ENCODE measurements at places on chromosomes 2 and 18.

DNA sequence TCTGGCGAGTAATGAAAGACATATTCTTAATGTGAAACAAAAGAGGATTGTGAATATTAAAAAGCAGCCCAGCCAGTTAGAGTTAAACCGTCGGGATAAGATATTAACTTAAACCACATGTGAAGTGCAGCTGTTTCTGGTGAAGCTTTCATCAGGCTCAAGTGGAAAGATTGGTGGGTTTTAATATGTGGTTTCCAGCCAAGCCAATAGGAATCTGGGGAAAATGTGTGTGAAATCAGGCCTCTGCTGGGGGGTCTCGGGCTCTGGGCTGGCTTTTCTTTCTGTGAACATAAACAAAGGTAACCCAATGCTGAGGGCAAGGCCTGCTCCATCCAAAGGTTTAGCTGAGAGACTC lies 279.6 kb downstream of the SLC4A3 start:
- DNase-seq, result no peak

DNA sequence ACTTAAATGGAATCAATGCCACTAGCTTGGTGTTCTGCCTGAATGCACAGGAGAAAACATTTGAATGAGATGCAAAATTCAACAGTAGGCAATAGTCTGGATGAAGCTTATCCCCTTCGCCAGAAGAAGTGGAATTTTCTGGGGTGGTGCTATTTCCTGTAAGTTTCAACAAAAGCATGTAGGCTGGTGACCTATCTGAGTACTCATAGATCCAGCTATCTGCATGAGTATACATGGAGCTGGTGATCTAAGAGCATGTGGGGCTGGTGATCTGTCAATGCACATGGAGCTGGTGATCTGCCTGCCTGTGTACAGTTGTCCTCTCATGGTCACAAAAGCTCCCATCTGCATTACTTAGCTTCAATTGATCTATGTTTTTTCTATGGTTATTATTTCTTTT lies 71.2 kb downstream of the SLC9A4 start:
- DNase-seq, result no peak

GRCh38 chr18:11586896-11587295 lies 22.5 kb upstream of the SLC35G4 start:
- no peak for DNase-seq

- DNase-seq, result no peak
Measured at GRCh38 chr2:16277117-16277516, 336.8 kb downstream of the MYCN start.

DNA sequence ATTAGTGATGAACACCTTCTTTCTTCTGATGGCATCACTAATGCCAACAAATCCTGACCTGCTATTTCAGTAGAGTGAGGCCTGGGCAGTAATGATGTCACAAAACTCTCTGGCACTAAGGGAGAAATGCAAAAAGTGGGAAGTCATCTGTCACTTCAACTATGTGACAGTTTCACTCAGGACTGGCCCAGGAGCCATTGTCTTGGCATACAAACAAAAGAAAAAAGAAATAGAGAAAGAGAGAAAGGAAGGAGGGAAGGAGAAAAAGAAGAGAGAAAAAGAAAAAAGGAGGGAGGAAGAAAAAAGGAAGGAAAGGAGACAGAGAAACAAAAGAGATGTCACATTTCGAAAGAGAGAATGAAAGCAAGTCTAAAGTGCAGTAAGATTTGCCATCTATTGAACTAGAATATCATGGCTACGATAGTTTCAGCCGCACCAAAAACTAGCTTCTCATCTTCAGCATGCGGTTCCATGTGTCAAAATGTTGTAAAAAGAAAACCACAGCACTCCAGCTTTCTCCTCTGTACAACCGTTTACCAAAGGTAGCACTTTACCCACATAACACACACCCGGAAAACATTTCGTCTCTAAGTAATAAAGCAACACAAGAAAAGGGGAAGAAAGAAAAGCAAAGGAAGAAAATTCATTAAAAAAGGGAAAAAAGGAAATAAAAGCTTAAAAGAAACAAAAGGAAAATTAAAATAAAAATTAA lies 50.1 kb downstream of the CD226 start:
- DNase-seq, result no peak

DNA sequence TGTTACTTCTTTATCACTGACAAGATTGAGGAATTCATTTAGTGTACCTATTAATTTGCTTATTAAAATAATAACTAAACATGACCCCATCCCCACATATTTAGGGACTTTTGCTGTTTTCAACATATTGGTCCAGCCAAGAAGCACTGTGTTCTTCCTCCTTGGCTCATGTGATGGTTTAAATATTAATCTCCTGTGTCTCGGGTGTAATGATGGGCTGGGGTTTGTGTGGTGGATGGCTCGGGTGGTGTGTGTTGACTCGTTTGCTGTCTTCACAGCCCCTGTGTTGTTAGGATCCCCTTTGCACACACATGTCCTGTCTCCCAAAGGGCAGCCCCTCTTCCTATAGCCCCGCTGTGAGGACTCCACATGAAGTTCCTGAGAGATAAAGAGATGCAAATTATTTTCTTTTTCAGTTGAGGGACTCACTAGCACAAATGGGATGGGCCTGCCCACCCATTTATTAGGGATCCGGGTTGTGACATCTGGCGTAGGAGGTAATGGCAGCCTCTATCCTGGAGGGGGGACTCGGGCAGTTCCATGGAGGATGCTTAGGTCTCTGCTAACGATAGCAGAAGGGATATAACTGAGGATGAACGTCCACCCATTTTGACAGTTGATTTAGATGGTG lies 53.4 kb downstream of the FHOD3 start:
- no peak for DNase-seq

GRCh38 chr18:26356045-26356785 lies 130.0 kb downstream of the TAF4B start:
- no peak for DNase-seq

- no peak for DNase-seq
Measured at GRCh38 chr18:56501896-56502295, 136.5 kb downstream of the TXNL1 start.

DNA sequence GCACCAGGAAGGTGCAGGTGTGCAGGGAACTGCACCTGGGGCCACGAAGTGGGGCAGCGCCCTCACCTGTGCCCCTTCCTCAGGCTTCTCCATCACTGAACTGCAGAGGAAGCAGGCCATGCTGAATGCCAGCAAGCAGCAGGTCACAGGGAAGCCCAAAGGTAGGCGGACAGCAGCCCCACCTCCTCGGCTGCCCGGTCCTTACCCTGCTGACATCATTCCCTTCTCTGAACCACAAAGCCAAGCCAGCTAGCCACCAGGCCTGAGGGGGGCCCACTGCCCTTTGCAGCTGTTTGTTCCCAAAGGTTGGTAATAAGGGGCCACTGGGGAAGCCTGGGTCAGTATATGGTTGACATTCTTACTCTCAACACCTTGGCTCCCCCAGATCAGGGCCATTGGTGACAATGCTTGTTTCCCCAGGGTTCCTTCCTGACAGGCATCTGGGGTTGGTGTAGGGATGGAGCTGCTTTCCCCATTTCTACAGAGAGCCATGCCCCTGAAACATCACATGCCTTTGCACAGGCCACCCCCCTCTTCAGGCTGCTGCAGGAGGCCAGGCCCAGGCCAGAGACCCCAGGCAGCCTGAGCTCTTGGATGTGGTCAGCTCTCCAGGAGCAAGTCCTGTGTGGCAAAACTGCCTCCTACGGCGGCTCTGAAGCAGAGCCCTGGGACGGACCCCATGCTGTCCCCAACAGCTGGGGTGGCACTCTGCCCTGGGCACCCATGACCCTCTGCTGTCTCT lies 47.8 kb downstream of the FAM168B start:
- no peak for DNase-seq

GRCh38 chr2:1222056-1222455 lies 191.2 kb upstream of the TPO start:
- no peak for DNase-seq

DNA sequence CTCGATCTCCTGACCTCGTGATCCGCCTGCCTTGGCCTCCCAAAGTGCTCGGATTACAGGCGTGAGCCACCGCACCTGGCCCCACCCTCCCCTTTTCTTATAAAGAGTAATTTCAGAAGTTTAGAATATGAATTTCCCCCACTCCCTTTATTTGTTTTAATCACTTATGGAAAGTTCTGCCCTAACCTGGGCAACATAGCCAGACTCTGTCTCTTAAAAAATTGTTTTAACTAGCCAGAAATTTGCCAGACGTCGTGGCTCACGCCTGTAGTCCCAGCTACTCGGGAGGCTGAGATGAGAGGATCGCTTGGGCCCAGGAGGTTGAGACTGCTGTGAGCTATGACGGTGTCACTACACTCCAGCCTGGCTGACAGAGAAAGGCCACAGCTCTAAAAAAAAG lies 7.7 kb upstream of the NBAS start:
- no peak for DNase-seq

GRCh38 chr2:10497797-10498251 lies 49.7 kb upstream of the ODC1 start:
- DNase-seq, result peak; percentile 35

DNA sequence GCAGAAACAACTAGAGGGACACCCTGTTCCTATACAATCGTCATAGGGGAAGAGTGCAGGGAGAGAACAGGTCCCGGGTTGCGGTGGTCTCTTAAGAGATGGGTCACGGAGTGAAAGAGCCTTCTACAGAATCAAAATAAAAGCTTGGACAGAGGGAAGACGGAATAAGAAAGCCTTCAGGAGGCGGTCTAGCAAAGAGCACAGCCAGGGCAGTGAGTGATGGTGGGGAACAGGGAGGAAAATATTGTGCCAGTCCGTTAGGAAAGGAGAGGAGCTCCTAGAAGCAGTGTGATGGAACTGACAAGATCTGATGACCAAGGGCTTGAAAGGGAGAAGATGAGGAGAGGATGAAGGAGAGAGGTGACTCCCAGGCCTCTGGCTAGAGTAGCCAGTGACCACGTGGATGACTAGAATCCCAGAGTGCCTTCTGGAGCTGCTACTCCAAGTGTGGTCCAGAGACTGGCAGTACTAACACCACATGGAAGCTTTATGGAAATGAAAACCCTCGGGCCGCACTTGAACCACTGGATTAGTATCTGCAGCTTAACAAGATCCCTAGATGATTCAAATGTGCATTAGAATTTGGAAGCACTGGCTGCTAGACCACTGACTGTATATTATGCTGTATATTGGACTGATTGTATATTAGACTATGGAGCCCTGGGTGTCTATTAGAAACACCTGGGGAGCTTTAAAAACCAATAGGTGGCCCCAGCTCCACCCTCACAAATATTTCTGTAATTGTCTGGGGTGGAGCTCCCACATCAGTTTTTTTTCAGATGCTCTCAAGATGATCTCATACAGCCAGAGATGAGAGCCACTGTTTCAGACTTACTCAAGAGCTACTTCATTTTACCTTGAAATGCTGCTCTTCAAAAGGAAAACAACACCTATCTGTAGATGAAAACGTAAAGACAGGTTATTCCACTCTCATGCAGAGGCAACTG lies 1.1 kb upstream of the EVA1A start:
- DNase-seq, result no peak

DNA sequence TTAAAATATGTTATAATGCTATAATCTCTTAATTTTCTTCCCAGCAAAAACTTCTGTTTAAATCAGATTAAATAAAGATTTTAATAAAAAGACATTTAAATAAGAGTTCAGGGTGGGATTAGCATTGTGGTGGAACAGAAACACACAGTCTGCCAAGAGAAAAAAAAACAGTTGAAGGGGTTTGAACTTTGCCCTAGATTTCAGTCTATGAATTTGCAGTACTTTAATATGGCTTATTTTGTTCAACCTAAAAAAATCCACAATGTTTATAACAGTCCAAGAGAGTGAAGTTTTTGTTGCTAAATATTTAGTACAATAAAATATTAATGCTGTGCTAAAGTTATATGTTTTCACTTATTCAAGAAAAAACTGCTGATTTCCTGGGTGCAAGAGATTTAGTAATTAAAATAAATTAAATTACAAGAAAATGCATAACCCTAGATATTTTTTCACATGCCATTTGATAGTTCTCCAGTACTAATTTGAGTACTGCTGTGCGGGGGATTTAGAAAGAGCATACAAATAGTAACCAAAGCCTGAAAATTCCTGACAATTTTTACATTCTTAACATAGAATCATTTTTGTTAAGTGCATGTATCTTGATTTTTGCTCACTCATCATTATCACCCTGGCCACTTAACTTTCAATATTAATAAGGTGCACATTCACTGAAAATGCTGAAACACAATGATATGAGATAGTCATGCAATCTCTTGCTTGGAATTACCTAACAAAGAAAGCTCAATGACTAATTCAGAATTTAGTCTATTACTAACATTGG lies 52.6 kb downstream of the SLC40A1 start:
- DNase-seq, result no peak

- no peak for DNase-seq
Measured at GRCh38 chr2:11562011-11562410, 28.2 kb downstream of the GREB1 start.

DNA sequence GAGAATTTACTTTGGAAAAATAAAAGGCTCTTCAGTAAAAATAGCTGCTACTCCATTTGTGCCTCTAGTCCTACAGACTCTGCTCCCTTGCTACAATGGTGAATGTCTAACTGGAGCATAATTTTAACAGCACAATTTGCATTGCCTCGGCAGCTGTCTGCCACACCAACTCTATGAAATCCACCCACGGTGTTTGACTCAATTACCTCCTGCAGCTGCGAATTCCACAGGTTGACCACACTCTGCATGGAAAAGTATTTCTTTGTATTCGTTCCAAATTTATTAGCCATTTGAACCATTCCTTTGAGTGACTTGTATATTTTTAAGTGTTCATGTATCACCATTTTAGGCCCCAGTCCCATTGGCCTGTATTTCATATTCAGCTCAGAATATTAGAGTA lies 182.1 kb upstream of the CCDC68 start:
- DNase-seq, result no peak

DNA sequence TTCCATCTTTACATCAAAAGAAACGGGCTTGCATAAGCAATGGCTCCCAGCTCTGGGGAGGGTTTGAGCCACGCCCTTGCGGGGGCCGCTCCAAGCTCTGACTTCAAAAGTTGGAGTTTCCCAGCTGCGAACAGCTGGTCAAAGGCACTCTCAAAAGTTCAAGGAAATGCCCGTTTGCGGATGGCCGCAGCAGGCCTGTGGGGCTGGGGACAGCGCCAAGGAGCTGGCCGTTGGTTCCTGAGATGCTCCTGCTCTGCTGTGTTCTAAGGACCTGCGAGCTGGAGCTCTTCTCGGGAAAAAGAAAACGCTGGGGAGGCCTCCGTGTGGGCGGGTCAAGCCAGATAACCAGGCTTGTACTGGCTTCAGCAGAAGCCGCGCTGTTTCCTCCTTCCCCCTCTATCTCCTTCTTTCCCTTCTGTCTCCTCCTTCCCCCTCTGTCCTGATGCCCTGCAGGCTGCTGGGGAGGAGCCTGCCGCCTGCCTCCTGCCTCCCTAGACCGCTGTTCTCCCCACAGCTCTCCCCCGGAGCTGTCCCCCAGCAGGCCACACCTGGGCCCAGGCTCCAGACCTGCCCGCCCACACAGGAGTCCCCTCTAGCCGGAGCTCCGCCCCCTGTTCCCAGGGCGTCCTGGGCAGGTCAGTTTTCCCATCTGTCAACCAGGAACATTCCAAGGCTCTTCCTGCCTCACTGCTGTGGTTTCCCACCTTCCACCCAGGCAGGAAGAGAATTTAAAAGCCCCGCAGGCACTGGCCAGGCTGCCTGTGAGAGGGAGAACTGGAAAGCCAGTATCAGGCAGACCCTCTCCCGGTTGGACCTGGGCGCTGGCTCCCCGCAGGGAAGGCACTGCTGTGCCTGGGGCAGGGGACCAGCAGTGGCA lies 14.1 kb downstream of the KLF11 start:
- peak; percentile 50 for DNase-seq

GRCh38 chr2:119283873-119284331 lies 60.3 kb downstream of the STEAP3 start:
- DNase-seq, result peak; percentile 92

- DNase-seq, result no peak
Measured at GRCh38 chr18:48019557-48020325, 89.3 kb upstream of the SMAD2 start.

GRCh38 chr18:25097057-25097456 lies 254.9 kb downstream of the ZNF521 start:
- no peak for DNase-seq

GRCh38 chr2:204049635-204050034 lies 113.1 kb downstream of the ICOS start:
- DNase-seq, result no peak

All from stromal cell of bone marrow (primary cell).